Heart right ventricle (tissue), 16 donors: ENCODE measurements at places on chromosomes 7 and 10.

DNA sequence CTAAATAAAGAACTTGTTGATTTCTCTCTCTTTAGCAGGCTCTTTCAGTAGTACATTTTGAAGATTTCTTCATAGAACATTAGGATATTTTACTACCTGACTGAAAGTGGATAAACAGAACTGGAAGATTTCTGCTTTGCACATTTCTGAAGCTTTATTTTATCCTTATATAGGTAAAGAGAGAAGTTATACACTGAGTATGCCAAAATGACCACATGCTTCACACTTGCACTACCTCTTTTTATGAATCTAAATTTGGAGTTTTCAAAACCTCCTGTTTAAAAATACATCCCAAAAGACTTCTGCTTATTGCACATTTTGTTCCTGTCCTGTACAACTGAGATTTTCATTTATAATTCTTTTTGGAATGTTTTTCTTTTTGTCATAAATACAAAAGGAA lies 197.4 kb upstream of the PRPS1L1 start:
- H3K36me3 ChIP-seq: no peaks in the 10 kb centered on the region
- H3K4me1 ChIP-seq: peaks cover 21% of the 10 kb centered on the region
- H3K27ac ChIP-seq: no peak overlapping the region
- H3K27me3 ChIP-seq: no peaks in the 10 kb centered on the region

GRCh38 chr10:110216942-110217661 lies 9.7 kb downstream of the MXI1 start:
- DNase-seq: no peak
- H3K27me3 ChIP-seq: no peaks in the 10 kb centered on the region
- no peak overlapping the region for H3K4me3 ChIP-seq
- no peak overlapping the region for H3K27ac ChIP-seq
- H3K36me3 ChIP-seq: no peaks in the 10 kb centered on the region

DNA sequence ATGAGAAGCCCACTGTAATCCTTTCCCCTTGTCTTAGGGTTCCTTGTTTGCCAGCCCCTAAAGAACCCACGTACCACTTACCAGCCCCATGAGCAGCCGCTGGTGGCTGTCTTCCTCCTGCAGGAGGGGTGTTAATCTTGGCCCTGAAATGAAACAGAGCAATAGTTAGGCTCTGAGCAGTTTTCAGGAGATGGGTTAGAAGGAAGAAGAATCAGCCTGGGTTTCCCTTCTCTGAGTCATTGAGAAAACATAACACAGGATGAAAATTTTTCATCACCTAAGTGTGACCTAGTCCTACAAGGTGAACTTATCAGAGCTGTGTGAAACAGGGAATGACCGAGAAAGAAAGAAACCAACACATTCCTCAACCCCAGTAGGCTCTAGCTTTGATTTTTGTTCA lies 90.0 kb downstream of the GSAP start:
- peaks cover 33% of the 10 kb centered on the region for H3K4me1 ChIP-seq
- H3K36me3 ChIP-seq: no peaks in the 10 kb centered on the region

DNA sequence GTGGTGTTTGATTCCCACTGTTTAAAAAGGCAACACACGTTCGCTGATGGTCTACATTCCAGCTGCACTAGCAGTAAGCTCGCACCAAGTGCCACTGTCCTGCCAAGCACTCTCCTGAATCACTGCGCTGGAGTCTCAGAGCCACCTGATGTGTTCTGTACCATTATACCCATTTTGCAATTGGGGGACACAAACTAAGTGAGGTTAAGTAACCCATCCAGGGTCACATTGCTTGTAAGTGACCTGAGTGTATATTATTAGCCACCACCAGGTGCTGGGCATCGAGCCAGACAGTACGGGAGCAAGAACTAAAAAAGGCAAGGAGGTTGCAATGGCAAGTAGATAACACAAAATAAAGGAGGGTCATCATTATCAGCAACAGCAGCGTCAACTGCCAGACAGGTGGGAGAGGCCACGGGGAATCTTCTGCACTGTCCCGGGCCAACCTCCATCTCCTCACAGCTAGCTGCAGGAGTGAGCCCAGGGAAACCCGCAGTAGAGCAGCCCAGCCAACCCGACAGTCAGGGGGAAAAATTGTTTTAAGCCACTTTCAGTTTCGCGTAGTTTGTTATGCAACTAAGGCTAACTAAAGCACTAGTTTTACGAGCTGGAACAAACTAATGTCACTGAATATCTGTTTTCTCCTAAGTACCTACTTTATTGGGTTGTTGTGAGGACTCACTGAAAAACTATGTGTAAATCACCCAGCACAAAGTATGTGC lies 712 bp upstream of the CPVL start:
- H3K4me1 ChIP-seq: no peaks in the 10 kb centered on the region
- peak; percentile 23 for DNase-seq
- H3K4me3 ChIP-seq: peak overlapping the region; percentile 57
- H3K27ac ChIP-seq: peak overlapping the region; percentile 37
- H3K36me3 ChIP-seq: no peaks in the 10 kb centered on the region

DNA sequence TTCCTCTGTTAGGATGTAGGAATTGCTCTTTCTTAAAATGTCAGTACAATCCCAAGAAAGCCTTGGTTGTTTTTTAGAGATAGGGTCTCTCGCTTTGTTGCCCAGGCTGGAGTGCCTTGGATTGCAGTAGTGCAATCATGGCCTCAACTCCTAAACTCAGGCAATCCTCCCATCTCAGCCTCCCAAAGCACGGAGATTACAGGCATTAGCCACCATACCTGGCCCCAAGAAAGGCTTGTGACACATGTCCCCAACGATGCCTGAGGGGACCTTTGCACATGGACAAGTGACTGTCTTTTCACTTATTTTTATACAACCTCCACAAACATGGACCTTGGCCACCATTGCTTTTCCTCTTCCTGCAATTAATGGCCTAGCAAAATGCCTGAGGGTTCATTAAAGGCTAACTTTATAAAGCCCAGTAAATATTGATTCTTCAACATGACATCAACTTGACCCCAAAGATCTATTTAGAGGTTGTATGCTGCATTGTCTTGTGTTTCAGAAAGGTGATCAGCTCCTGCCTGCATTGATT lies 10.0 kb upstream of the SPOCK2 start:
- H3K27me3 ChIP-seq: no peaks in the 10 kb centered on the region
- H3K36me3 ChIP-seq: no peaks in the 10 kb centered on the region

DNA sequence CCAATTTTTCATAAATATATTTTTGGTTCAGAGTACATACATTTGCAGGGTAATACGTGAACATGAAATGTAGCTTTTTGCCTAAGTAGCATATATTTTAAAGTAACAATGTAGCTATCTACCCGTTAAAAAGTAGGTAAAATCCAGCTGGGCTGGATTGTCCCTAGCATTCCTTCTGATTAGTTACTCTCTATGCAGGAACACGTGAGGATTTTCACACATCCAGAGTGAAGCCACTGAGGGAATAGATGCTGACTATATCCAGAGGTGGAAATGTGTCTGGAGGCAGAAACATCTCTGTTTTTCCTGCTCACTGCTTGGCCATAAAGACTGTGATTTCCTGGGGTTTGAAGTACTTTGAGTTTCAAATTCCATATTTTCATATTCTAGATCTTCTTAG lies 338.9 kb upstream of the KIAA1217 start:
- H3K4me3 ChIP-seq: no peak overlapping the region
- H3K27me3 ChIP-seq: no peaks in the 10 kb centered on the region
- no peak for DNase-seq
- peaks cover 5% of the 10 kb centered on the region for H3K4me1 ChIP-seq
- no peaks in the 10 kb centered on the region for H3K36me3 ChIP-seq
- no peak overlapping the region for H3K27ac ChIP-seq

DNA sequence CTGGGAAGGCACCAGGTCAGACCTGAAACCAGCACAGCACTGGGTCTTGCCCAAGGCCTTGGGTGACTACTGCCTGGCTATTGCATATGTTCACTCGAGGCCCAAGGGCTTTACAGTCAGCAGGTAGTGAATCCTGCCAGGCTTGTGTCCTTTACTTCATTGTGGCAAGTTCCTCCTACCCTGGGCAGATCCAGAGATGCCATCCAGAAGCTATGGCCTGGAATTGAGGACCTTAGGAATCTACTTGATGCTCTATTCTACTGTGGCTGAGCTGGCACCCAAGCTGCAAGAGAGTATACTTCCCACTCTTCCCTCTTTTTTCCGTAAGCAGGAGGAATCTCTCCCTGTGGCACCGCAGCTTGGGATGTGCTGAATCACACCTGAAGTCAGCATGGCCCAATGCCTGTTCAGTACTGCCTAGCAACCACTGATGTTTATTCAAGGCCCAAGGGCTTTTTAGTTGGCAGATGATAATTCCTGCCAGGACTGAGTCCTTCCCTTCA lies 246.7 kb upstream of the CTBP2 start:
- peaks cover 27% of the 10 kb centered on the region for H3K27me3 ChIP-seq
- H3K36me3 ChIP-seq: no peaks in the 10 kb centered on the region
- no peak overlapping the region for H3K4me3 ChIP-seq
- no peak for DNase-seq

GRCh38 chr10:52609071-52609470 lies 163.5 kb downstream of the MBL2 start:
- no peaks in the 10 kb centered on the region for H3K4me1 ChIP-seq
- DNase-seq: no peak
- no peak overlapping the region for H3K4me3 ChIP-seq
- no peak overlapping the region for H3K27ac ChIP-seq
- H3K36me3 ChIP-seq: no peaks in the 10 kb centered on the region

- H3K27ac ChIP-seq: no peak overlapping the region
- no peaks in the 10 kb centered on the region for H3K27me3 ChIP-seq
- H3K4me3 ChIP-seq: no peak overlapping the region
- no peaks in the 10 kb centered on the region for H3K36me3 ChIP-seq
- peaks cover 10% of the 10 kb centered on the region for H3K4me1 ChIP-seq
Measured at GRCh38 chr7:140196361-140197217, 19.8 kb upstream of the KDM7A start.

DNA sequence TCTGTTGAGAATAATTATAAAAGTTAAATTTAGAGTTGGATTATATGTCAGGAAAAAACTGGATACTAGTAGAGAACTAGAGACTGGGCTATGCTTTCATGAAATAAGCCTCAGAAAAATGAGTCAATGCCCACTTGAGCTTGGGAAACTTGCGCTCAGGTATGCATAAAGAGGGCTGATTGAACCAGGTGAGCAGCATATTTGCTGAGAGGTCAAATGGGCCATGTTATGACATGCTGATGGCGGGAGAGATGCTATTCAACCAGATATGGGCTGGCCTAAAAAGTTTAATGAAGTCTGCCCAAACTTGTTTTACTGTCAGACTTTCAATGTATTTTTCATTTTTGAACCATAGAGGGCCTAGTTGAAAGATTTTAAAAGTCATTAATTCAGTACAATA lies 837.6 kb upstream of the GHITM start:
- H3K27me3 ChIP-seq: no peaks in the 10 kb centered on the region
- H3K27ac ChIP-seq: no peak overlapping the region
- H3K4me1 ChIP-seq: no peaks in the 10 kb centered on the region
- H3K4me3 ChIP-seq: no peak overlapping the region
- no peak for DNase-seq

DNA sequence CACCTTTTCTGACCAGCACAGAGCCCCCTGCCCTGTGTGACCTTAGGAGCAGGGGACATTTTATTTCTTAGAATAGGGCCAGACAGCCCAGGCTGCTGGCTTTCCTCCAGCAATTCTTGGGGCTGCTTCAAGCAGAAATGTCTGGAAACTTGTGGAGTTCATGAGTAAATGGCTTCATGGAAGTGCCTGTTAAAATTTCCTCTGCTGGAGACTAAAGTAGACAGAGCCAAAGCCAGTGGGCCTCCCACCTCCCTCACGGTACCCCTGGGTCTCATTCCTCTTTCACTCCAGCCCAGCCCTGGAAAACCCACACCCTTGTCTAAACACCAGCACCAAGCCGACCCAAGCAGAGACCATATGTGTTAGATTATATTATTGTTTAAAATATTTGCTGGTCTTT lies 505.5 kb upstream of the ZMIZ1 start:
- peaks cover 8% of the 10 kb centered on the region for H3K4me1 ChIP-seq
- DNase-seq: no peak
- no peaks in the 10 kb centered on the region for H3K36me3 ChIP-seq
- H3K27ac ChIP-seq: peak overlapping the region; percentile 58

DNA sequence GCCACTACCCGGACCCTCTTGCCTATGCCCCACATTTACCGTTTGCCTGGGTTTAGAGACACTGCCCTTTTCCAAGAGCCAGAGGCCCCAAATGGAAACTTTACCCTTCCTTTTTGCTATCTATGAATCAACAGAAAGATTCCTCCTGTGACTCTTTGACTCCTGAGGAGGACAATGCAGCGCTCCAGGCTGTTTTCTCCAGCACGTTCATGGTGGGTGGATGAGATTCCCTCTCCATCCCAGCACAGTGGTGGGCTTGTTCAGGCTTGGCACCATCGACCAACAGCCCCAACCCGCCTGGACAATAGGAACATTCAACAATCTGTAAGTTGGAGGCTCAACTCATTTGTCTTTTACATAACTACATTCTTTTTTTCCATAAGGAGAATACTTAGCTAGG lies 55.9 kb downstream of the DLD start:
- no peak for DNase-seq
- no peaks in the 10 kb centered on the region for H3K27me3 ChIP-seq
- H3K36me3 ChIP-seq: no peaks in the 10 kb centered on the region
- no peak overlapping the region for H3K4me3 ChIP-seq

- DNase-seq: no peak
- no peaks in the 10 kb centered on the region for H3K36me3 ChIP-seq
- no peaks in the 10 kb centered on the region for H3K27me3 ChIP-seq
Measured at GRCh38 chr7:35816514-35816913, 15.7 kb downstream of the SEPTIN7 start.

- no peaks in the 10 kb centered on the region for H3K27me3 ChIP-seq
- H3K4me3 ChIP-seq: no peak overlapping the region
- H3K36me3 ChIP-seq: no peaks in the 10 kb centered on the region
- no peak for DNase-seq
- no peaks in the 10 kb centered on the region for H3K4me1 ChIP-seq
- no peak overlapping the region for H3K27ac ChIP-seq
Measured at GRCh38 chr7:138622841-138623240, 78.3 kb downstream of the SVOPL start.

- no peaks in the 10 kb centered on the region for H3K27me3 ChIP-seq
- no peak overlapping the region for H3K27ac ChIP-seq
- no peak for DNase-seq
- no peaks in the 10 kb centered on the region for H3K4me1 ChIP-seq
Measured at GRCh38 chr7:12809476-12809875, 122.0 kb downstream of the ARL4A start.

- H3K4me3 ChIP-seq: no peak overlapping the region
- H3K27me3 ChIP-seq: no peaks in the 10 kb centered on the region
- DNase-seq: no peak
- H3K27ac ChIP-seq: no peak overlapping the region
- no peaks in the 10 kb centered on the region for H3K36me3 ChIP-seq
Measured at GRCh38 chr7:83850125-83850524, 201.2 kb upstream of the SEMA3E start.

DNA sequence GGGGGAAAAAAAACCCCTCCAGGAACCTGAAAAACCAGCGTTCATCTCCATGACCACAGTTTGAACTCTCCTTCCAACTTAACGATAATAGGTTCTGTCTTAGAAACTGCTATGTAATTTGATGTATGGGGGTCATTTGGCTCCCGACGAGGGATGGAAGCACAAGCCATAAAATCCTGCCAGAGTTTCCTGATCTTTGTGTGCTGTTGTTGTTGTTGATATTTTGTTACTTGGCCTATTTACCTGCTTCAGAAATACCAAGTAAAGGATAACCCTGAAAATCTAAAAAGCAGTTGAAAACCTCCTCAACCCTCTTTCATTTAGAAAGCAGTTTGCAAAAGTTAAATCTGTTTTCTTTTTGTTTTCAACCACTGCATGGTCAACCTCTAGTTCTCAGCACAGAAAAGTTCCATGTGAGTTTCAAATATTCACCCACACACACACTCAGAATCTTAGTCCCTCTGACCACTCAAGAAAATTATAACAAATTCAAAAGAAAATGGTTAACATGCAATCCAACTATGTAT lies 9.3 kb upstream of the HOXA2 start:
- no peak overlapping the region for H3K27ac ChIP-seq
- H3K27me3 ChIP-seq: peaks cover 99% of the 10 kb centered on the region
- H3K4me1 ChIP-seq: peaks cover 33% of the 10 kb centered on the region
- no peak for DNase-seq
